Left colon (tissue), 2 donors: ENCODE measurements at places on chromosomes 2 and 18. TPM values are rescaled to one million over a fixed set of nuclear protein-coding genes. Genes with fewer than 3 reads are reported as not detected.

Gene PEX13
- total RNA-seq = 33.3 TPM

Gene RNF125
- 8.5 TPM for total RNA-seq

DNA sequence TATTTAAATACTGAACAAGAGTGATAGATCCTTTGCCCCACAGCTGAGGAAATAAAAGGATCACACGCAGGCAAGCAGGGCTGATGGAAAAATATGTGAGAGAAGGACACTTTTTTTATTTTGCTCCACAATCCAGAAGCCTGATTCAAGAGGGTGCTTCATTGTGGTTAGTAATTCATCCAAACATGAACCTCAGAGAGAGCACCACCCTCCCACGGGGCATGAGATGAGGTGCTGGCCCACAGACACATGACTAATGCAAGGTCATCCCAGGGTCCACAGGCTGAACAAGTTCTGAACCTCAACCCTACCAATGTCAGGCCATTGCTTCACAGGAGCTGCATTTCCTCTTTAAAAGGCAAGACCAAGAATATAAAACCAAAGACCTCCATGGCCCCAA lies 239.6 kb downstream of the MREG start:
- DNase-seq = no peak

GRCh38 chr2:73142937-73143336 lies 30.2 kb upstream of the RAB11FIP5 start:
- DNase-seq = no peak

DNA sequence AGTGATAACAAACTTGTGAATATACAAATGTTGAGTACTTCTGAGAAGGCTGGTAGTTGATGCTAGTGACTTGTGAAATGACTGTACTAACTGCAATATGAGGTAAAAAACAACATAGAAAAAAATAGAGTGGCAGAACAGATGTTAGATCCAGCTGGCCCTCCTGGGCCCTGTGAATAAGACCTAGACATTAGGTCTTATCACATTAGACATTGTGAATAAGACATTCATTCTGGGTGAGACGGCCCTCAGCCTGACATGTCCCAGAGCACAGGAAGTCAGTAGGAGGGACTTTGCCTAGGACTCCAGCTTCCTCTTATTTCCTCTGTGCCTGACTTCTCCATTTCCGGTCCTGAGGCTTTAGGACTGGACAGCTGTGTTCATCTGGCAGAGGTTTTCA lies 22.9 kb downstream of the DOK1 start:
- DNase-seq = no peak

DNA sequence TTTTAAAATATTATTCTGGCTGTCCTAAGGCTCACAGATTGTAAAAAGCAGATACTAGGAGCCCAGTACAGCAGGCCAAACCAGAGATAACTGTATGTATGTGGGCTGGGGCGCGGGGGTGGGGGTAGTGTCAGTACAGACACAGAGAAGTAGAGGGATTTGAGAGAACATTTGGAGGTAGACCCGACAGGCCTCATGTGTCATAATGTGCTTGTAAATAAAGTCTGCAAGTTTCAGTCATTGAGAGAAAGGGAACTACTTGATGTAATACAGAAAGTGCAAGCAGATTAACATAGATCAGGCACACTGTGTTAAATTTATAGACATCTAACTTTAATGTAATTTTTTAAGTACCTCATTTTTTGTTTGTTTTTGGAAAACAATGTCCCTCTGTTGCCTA lies 7.4 kb upstream of the POLI start:
- DNase-seq = no peak

DNA sequence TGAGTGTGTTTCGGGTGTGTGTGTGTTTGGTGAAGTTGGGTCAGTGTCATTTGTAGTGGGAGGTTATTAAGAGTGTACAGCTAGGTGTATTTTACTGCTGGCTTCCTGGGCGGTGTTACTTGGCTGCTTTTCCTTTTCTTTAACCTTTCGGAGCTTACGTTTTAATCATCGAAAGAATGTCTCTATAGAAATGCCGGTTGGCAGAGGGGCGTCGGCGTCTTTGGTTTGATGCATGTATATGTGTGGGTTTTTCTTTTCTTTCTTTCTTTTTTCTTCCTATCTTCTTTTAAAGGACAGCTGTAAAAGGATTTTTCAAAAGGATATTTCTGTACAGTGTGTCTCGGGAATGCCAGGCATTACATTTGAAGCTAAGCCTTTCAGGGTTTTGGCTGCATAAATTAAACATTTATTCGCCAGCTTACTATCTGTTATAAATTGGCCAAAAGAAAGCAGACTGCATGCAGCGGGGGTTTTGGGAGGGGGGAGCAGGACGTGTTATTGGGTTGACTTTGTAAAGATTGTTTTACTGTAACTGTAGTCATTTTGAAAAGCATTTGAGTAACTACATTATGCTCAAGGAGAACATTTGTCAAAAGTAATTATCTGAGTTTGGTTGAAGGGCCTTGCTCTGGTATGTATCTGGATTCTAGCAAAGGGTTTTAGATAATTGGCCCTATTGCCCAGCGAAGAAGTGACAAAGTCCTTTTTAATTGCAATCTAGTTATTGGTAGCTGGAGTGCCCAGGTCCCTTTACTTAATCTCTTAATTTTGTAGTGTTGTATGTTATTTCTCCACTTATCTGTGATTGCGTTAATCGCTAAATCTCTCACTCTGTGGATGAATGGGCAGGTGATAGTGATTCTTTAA lies 1.6 kb downstream of the ASXL3 start:
- peak; percentile 18 for DNase-seq

DNA sequence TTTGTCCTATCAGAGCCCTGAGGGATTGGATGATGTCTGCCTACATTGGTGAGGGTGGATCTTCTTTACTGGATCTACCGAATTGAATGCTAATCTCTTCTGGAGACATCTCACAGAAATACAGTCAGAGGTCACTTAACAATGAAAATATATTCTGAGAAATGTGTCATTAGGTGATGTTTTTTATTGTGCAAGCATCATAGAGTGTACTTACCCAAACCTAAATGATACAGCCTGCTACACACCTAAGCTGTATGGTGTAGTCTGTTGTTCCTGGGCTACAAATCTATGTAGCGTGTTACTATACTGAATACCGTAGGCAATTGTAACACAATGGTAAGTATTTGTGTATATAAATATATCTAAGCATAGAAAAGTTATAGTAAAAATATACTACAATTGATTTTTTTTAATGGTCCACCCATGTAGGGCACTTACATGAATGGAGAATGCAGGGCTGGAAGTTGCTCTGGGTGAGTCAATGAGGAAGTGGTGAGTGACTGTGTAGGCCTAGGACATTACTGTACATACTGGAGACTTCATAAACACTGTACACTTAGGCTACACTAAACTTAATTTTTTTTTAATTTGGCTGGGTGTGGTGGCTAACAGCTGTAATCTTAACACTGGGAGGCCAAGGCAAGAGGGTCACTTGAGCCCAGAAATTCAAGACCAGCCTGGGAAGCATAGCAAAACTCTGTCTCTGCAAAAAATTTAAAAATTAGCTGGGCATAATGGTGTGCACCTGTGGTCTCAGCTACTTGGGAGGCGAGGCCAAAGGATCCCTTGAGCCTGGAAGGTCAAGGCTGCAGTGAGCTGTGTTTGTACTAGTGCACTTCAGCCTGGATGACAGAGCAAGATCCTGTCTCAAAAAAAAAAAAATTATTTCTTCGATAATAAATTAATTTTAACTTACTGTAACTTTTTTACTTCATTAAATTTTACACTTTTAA lies 226.3 kb upstream of the UBE2E3 start:
- DNase-seq = no peak

GRCh38 chr2:28627722-28628480 lies 123.7 kb upstream of the PPP1CB start:
- no peak for DNase-seq

GRCh38 chr2:86073225-86073624 lies 32.5 kb downstream of the POLR1A start:
- no peak for DNase-seq

GRCh38 chr18:10304853-10305252 lies 149.6 kb upstream of the APCDD1 start:
- DNase-seq = no peak

GRCh38 chr2:170244555-170244954 lies 66.6 kb downstream of the MYO3B start:
- DNase-seq = no peak

DNA sequence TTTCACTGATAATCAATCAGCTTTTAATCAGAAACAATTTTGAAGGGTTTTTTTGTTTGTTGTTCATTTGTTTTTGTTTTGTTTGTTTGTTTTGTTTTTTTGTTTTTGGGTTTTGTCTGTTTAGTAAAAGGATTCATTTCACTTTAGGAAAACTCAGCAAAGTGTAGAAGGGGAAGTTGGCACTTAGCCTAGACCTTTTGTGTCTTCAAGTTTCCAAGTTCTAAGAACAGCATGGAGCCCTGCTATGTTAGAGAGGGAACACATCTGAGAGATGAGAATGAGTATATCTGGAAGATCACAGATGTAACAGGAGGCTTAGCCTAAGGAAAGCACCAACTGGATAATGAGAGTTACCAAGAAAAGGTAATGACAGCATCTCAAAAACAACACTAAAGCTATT lies 501.5 kb downstream of the ERBB4 start:
- no peak for DNase-seq

DNA sequence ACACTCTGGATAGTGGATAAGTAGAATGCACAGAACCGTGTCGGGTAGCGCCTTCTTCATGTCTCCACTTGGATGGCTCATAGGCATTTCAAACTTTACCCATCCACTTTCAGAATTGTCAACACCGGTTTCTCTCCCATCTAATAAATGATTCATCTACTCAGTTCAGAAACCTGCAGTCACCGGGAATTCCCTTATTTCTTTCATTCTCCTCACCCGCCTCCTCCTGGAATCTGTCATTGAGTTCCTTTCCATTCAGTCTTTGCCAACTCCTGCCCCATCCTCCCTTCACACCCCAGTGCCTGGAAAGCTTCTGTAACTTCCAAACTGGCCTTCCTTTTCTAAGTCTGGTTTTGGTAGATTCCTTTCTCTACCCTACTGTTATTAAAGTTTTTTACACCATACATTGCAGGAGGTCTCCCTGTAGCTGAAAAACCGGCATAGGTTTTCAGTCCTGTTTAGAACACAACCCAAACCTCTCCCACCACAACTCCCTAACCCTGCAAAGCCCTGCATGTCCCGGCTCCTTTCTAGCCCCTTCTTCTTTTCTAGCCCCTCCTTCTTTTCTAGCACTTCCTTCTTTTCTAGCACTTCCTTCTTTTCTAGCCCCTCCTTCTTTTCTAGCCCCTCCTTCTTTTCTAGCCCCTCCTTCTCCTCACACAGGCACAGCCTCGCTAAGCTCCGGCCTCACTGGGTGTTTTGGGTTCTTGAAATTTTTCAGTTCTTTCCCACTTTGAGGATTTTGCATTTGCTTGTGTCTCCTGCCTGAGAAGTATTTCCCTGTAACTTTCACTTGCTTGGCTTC lies 133.9 kb upstream of the KLHL14 start:
- DNase-seq = no peak

GRCh38 chr2:73935641-73936040 lies 9.0 kb downstream of the DGUOK start:
- DNase-seq = no peak

DNA sequence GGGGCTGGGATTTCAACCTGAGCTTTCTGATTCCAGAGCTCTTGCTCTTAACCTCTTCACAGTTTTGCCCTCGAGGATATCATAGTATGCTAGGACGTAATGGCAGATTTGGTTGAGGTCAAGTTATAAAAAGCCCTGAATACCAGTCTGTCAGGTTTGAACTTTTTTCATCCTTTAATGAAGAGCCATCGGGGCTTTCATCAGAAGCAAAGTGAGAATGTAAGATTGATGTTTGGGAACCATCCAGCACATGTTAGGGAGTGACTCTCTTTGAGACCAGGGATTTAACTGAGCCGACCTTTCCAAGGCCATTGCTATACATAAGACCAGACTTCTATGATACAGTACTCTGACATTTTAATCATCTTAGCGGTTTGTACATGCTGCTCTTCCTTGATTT lies 142.5 kb downstream of the TTC27 start:
- DNase-seq = no peak

- no peak for DNase-seq
Observed at GRCh38 chr2:65025453-65026123, 30.6 kb upstream of the CEP68 start.

DNA sequence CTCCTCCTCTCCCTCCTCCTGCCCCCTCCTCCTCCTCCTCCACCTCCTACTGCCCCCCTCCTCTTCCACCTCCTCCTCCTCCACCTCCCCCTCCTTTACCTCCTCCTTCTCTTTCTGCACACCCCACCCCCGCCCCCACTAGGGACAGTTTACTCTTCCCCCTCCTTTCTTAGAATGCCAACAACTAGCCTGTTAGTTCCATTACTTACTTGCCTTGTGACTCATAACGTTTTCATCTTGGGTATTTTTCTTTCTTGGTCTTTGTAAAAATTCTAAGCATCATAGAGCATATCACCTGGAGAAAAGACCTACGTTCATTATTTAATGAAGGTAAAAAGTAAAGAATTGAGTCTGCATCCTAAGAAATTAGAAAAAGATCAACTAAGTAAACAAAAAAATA lies 165.3 kb downstream of the NEDD4L start:
- no peak for DNase-seq

DNA sequence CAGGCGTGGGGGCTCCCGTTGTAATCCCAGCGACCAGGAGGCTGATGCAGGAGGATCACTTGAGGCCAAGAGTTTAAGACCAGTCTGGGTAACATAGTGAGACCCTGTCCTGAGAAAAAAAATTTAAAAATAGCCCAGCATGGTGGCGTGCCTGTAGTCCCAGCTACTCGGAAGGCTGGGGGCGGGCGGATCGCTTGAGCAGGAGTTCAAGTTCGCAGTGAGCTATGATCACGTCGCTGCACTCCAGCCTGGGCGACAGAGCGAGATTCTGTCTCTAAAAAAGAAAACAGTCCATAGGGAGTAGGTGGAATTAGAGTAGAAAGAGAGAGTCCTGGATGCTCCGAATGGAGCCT lies 325 bp upstream of the TTLL4 start:
- DNase-seq = no peak

- DNase-seq = no peak
Observed at GRCh38 chr18:24095976-24096375, 42.9 kb upstream of the CABYR start.
